Common myeloid progenitor, CD34-positive (primary cell): ENCODE measurements at places on chromosomes 1 and 21.

- peak; percentile 55 for DNase-seq
Observed at GRCh38 chr1:185681034-185681633, 53.1 kb upstream of the HMCN1 start.

- DNase-seq, result no peak
Observed at GRCh38 chr1:207056673-207057072, 3.6 kb downstream of the PFKFB2 start.

DNA sequence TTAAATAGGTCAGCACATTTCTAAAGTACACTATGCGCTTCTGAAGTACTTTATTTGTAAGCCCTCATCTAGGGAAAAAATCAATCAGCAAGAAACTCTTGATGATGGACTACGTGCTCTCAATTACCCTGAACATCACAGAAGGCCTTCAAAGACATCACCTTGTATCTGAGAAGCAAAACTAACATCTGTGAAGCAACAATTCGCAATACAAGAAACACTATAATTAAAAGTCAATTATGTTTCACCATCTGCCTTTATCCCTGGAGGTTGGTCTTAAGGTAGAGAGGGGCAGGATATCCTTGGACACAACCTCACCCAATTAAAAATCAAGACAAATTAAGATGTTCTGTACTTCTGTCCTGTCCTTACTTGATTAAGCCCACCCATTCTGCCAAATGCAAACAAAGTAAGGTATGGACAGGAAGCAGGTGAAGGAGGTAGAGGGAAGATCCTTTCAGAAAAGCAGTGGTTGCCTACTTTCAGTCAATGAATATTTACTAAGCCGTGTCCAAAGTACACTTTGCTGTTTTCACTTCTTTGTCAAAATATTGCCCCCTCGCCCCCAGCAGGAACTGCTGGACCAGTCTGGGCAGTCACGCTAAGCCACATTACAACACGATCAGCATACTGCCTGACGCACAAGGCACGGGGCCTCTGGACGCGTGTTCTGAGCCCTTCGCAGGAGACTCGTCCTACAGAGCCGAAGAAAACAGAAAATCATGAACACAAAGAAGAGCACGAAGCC lies 887 bp downstream of the SLC19A2 start:
- peak; percentile 57 for DNase-seq

DNA sequence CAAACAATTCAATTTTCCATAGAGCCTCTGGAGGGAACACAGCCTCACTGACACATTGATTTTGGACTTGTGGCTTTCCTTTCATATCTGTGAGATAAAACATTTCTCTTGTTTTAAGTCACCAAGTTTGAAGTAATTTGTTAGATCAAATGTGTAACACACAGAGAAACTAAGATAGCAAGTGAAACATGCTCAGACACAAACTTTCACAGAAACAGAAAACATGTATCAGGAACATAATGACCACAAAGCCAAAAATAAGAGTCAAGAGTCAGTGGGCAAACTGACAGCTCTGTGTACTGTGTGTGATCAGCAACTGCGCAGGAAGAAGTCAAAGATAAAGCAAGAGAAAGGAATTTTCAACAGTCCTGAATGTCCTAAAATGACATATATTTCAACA lies 1237.5 kb downstream of the AMY1C start:
- no peak for DNase-seq

GRCh38 chr1:100034470-100034869 lies 64.7 kb downstream of the SLC35A3 start:
- DNase-seq, result peak; percentile 78

- DNase-seq, result no peak
Observed at GRCh38 chr1:203202431-203203245, 16.1 kb upstream of the CHI3L1 start.

DNA sequence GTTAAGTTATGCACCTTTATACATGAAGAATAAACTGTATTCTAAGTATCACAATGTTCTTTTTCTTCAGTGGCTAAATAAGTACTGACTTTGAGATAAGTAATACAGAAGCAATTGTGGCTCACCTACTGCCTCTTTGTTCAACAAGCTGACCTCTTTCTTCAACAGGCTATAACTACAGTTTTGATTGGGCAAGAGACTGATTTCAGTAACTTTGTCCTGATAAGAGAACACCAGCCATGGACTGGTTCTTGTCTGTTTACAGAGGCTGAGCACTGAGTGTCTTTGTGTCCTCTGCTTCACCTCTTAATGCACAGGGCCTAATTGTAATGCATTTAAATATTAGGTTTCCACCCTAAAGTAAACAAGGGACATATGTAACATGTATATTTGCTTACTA lies 34.6 kb upstream of the PDE4B start:
- DNase-seq, result no peak

- DNase-seq, result no peak
Observed at GRCh38 chr1:88463401-88463985, 220.6 kb upstream of the PKN2 start.

DNA sequence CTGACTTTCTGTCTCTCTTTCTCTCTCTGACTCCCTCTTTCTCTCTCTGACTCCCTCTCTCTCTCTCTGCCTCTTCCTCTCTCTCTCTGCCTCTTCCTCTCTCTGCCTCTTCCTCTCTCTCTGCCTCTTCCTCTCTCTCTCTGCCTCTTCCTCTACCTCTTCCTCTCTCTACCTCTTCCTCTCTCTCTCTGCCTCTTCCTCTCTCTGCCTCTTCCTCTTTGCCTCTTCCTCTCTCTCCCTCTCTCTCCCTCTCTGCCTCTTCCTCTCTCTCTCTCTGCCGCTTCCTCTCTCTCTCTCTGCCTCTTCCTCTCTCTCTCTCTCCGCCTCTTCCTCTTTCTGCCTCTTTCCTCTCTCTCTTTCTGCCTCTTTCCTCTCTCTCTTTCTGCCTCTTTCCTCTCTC lies 18.6 kb upstream of the ANKRD45 start:
- DNase-seq, result no peak

- no peak for DNase-seq
Observed at GRCh38 chr21:33568448-33568847, 20.0 kb downstream of the DONSON start.

DNA sequence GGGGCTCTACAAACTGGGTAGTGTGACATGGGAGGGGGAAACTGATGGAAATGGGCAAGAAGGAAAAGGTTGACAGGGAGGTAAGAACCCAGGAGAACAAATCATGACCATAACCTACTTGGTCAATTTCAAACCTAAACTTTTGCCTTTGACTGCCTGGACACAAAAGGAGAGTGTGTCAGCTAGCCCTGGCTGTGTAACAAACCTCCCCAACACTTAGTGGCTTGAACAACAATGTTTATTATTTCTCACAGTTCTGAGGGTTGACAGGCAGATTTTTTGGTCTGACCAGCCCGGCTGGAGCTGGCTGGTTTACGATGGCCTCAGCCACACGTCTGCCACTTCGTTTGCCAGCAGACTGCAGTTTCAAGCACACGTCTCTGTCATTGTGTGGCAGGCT lies 92.5 kb downstream of the WDR4 start:
- no peak for DNase-seq

GRCh38 chr1:153560241-153560640 lies 5.4 kb downstream of the S100A2 start:
- no peak for DNase-seq

DNA sequence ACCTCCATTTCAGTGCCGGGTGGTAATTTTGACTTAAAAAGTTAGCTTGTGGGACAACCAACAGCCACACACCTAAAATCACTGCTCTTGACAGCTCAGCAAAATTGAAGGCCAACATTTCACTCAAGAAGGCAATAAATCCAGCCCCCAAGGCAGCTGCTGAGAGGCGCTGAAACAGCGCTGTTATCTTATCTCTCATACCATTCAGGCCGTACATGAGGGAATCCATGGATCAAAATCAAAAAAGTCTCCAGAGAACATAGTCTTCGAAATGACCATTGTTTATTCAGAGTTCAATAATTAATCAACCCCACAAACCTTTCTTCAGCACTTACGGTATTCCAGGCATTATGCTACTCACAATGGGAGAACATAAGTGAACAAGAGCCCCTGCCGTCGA lies 38.5 kb downstream of the ZBTB18 start:
- no peak for DNase-seq

- DNase-seq, result peak; percentile 92
Observed at GRCh38 chr1:195908121-195908520, 700.1 kb downstream of the KCNT2 start.

DNA sequence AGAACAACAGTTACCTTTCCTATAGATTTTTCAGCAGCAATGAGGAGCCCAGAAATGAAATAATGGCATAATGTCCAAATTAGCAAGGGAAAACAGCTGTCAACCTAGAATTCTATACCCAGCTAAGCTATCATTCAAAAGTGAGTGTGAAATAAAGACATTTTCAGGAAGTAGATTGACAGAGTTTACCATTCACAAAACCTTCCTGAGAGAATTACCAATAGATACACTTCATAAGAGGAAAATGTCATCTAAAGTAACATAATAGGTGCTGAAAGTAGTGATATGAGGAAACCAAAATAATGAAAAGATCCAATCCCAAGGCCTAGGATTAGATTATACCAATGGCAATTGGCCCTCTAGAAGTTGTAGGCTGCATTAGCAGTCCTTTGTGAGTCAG lies 34.6 kb downstream of the OBSCN start:
- peak; percentile 64 for DNase-seq
